H4 (cell line): ENCODE measurements at places on chromosomes 7 and 10.
A peak's percentile ranks its signal among the peaks of the same experiment; 100 is the strongest.

- no peak for DNase-seq
Observed at GRCh38 chr10:124299696-124300095, 119.0 kb downstream of the OAT start.

GRCh38 chr10:80741278-80741677 lies 203.6 kb downstream of the SH2D4B start:
- DNase-seq, result no peak

- no peak for DNase-seq
Observed at GRCh38 chr10:69718951-69719350, 82.8 kb upstream of the COL13A1 start.

DNA sequence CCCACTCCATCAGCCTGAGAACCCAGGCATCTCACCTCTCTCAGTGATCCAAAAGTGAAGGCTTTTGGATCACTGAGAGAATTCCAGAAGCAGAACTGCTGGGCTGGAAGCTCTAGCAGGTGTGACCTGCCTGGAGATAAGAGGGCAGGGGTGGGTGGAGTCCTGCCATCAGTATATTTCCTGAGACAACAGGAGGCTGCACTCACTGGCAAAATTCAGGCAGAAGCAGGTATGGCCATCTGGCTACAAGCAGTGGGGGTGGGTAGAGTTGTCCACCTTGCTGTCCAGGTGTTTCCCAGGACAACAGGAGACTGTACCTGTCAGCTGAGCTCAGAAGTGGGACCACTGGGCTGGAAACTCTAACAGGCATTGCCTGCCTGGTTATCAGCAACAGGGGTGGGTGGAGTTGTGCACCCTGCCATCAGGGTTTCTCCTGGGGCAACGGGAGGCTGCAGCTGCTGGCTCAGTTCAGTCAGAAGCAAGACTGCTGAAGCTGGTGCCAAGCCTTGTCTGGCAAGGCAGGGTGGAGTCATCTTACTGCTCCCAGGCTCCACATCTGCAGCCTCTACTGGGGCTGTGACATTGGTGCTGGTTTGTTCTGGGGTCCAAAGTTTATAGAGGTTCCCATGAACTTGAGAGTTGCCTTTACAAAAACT lies 47.2 kb upstream of the SFTPD start:
- DNase-seq, result no peak

DNA sequence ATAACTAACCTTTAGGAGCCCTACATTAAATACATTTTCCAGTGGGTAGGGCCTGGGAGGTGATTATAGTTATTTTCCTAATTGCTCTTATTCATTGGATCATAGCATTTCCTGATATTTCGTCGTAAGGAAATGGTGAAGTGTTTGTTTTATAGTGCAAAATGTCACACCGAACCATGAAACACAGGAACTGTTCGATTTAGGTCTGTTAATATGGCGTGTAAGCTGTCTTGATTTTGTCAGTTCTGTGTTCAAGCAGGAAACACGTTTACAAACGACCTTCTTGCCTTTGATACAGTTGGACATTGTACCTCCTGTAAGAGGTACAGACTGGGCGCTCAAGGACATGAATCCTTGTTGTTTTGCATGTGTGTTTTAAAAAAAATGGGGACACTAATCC lies 14.8 kb downstream of the RBM17 start:
- no peak for DNase-seq

DNA sequence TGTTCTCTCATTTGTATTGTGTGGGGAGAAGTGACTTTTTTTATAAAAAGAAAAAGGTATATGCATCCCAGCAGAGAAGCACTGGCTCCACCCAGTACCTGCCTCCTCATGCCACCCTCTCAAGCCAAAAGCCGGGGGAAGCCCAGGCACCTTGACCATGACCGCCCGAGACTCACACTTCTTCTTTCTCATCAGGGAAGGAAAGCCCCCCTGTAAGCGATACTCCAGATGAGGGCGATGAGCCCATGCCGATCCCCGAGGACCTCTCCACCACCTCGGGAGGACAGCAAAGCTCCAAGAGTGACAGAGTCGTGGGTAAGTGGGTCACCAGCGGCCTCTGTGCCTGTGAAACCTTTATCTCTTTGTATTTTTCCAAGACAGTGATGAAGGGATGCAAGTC lies 22.9 kb downstream of the IKZF1 start:
- no peak for DNase-seq

DNA sequence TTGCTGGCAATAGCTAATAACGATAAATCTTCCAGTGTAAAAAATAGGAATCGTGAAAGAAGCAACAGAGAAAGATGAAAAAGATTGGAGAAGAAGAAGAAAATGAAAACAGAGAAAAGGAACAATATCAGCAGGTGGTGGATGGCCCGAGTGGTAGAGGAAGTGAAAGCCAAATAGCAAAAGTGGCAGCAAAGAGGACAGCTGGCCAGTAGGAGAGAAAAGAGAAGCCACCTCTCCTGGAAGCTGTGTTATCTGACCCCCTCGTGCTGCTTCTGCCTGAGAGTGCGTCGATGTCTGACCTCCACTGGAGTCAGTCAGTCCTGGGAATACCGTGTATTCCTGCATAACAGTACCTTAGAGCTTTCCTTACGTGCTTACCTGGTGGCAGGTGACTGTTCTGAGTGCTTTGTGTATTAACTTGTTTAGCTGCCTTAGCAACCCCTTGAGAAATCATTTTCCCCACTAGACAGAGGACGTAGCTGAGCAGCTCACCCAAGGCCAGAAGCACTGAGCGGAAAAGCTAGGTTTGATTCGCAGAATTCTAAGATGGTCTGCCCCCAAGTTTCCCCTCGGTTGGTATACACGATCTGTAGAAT lies 88.3 kb downstream of the CHN2 start:
- no peak for DNase-seq

DNA sequence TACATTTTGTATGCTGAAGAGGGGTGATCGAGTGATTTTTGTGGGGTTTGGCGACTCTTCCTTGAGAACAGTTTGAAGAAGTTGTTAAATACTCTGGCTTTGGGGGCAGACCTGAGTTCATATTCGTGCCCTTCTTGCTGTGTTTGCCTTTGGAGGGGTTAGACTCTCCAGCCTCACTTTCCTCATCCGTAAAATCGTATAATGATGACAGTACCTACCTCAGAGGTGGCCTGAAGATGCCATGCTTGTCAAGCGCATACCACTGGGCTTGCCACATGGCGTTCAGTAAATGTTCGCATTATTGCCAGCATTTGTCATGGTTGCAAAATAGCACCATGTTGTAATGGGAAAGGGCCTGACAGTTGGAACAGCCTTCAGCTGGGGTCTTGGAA lies 1.3 kb downstream of the STK17A start:
- DNase-seq, result peak; percentile 81

DNA sequence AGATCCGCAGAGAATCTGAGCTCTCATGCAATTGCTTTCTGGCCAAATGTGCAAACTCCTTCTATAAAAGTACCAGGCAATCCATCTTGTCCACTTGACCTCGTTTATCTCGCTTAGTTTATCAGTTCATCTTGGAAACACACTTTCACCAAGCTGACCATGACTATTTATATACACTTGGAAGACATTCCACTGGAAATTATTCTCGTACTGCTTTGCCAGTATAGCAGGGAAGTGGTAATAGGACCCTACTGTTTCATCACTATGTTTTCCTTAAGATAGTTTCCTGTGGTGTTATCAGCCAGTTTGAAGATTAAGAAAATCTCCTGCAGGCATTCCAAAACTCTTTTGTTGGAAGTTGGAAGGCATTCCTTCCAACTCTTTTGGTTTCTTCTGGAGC lies 115.3 kb upstream of the FAM171A1 start:
- peak; percentile 19 for DNase-seq

- DNase-seq, result peak; percentile 40
Observed at GRCh38 chr7:7190142-7190541, 7.8 kb downstream of the C1GALT1 start.

DNA sequence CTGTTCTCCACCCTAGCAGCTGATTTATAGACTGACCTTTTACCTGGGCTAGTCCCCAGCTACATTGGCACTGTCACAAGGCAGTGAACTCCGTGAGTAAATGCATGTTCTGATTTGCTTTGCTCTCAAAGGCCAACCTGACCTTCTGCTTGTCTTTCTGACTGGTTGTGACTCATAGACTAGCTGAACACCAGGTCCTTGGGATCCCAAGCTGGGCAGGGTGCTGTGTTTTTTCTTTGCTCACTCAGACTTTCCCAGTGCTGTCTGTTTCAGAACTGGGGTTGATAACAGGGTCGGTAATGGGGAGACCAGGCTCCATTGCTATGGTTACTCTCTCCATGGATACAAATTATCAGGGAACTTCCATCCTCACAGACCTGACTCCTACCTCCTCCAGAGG lies 35.0 kb downstream of the EVX1 start:
- peak; percentile 61 for DNase-seq

GRCh38 chr7:24665564-24666294 lies 91.5 kb downstream of the GSDME start:
- DNase-seq, result peak; percentile 66

GRCh38 chr7:106874076-106874475 lies 9.0 kb downstream of the PIK3CG start:
- no peak for DNase-seq

DNA sequence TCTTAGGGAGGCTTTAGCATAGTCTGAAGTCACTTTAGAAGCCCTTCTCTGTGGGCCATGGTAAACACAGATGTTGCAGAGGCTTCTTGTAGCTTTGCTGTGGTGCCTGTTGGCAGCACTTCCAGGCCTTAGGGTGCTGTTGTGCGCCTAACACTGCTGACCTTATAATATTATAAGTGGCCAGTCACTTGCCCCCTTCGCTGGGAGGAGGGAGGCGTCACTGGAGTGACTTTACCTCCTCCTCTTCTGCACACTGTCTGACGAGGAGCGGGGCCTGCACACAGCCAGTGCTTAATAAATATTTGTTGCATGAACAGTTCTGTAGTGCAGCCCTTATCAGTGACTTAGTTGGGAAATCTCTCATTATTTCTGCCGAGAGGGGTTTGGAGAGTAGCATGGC lies 63.3 kb downstream of the WDR37 start:
- no peak for DNase-seq

GRCh38 chr10:119523895-119524719 lies 18.4 kb downstream of the RGS10 start:
- no peak for DNase-seq

DNA sequence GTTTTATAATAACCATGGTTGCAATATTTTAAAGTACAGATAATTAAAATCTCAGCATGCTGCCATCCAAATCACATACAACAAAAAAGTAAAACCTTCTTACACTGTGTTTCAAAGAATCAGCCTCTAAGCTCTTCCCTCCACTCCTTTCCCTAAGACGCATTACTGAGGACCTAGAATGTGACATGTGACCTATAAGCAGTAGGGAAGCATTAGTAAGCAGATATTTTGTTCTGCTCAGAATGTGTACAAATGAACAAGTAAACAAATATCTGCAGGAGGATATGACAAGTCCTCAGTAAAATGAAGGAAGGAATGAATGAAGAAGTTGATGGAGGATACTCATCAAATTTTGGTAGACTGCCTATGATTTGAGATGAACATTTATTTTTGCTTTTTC lies 49.1 kb downstream of the RAB11FIP2 start:
- no peak for DNase-seq

- no peak for DNase-seq
Observed at GRCh38 chr10:79331226-79331625, 16.0 kb upstream of the PPIF start.

DNA sequence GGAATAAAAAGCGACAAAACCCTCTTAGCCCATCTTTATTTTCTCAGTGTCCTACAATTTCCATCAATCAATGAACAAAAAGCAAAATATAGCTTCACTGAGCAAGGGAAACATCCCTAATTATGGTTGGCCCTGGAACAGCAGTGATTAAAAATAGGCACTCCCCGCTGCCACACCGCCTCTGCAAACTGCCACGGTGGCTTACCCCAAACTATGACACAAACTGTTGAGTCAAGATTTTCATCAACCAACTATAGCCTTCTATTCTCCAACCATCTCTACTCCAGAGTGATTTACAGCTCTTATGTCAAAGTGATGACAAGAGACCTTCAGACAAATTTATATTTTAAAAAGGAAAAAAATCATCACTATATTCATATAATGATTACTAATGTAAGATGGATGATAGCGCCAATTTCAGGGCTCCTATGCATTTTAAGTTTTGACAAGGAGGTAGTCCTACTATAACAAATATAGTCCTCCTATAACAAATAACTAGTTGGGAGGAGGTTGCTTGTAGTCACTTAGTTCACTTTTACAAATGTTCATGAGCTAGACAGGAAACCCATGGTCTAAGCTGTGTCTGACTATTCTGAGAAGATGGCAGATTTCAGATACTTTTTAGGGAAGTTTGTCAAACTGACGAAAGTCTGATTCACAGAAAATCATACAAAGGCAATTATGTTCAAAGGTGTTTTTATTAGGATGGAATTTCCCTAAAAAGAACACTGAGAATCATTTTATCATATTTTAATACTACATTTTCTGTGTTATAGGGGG lies 26.3 kb downstream of the DENND11 start:
- DNase-seq, result no peak

- DNase-seq, result no peak
Observed at GRCh38 chr7:2504889-2505375, 14.6 kb upstream of the LFNG start.

DNA sequence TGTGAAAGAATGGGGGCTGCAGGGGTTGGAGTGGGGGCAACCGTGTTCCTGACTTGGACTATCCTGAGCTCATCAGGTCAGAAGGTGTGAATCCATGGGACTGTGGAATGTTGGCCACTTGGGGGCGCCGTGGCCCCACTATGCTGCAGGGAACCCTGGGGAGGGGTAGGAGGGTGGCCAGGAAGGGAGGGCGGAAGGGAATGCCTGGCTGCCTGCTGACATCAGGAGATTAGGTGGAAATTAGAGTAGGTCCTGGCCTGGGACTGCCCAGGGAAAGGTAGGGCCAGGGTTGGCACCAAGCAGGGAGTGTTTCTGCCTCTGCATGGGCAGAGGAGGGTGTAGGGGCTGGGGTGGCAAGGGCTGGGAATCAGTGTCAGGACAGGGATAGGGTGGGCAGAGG lies 65.8 kb upstream of the PRSS58 start:
- peak; percentile 58 for DNase-seq

- no peak for DNase-seq
Observed at GRCh38 chr7:35250941-35251340, 3.0 kb downstream of the TBX20 start.

DNA sequence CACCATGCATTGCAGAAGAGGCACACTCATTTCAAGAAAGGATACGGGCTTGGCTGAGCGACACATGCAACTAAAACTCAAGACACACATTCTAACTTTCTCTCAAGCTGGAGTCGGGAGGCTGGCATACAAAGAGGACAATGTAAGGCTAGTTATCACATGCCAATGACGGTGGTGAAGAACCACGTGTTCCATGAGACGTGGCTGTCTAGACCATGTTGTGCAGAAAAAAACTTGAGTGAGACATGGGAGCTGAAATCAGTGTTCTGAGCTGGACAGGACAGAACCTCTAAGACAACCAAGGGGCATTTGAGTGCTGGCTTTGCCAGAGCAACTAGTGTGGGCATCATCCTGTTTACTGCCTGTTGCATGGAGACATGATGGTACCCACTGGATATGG lies 193.0 kb upstream of the DPP6 start:
- no peak for DNase-seq

GRCh38 chr7:30594048-30594539 lies 584 bp upstream of the GARS1 start:
- peak; percentile 53 for DNase-seq

DNA sequence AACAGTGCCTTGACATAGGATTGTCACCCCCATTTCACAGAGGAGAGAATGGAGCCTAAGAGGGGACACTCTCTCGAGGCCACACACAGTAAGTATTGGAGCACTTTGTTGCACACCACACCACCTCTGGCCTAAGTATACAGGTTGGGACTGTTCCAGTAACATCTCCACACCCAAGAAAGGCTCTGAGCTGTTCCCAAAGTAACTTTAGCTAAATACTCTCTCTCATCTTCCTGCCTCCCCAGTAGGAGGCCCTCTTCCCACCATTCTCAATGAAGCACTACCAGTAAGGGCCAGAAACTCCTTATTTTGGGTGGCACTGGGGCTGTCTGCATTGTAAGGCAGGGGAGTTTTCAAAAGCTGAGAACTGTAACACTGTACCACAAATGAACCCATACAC lies 189.5 kb downstream of the ZNF438 start:
- DNase-seq, result no peak
